ENCODE measurements at places on chromosomes 6 and 20.

DNA sequence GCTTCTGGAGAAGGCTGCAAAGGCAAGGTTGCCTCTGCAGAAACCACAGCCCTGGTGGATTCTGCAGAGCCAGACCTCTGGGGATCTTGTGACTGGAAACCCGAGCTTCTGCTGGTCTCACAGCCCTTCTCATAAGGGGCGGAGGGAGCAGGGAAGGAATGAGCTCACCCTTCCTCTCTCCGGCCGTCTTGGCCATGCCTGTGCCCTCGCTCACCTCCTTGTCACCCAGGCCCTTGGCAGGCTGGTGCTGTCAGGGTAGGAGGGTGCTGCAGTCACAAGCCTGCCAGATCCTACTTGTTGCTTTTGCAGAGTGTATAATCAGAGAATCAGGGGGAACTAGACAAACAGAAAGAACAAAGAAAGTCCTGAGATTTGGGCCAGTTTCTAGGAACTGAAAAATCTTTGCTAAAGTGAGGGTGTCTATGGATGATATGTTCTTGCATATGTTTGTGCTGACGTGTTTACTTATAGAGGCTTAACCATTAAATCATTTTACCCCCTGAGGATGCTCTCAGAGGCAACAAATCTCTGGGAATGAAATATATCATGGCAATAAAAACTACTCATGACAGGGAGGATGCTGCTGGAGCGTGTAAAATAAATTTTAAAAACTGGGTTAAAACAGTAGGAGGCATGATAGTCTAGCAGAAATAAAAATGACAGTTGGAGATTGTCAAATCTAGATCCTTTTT, 244.9 kb upstream of the SOX4 start:
- DNase-seq, result peak; percentile 82

GRCh38 chr6:46105568-46105967, 24.2 kb upstream of the ENPP4 start:
- no peak for DNase-seq

GRCh38 chr6:110363748-110364147, 5.6 kb upstream of the METTL24 start:
- DNase-seq, result no peak

- no peak for DNase-seq
Measured at GRCh38 chr6:170276369-170277057, 14.4 kb downstream of the DLL1 start.

- no peak for DNase-seq
Measured at GRCh38 chr6:81934936-81935335, 182.5 kb upstream of the TENT5A start.

DNA sequence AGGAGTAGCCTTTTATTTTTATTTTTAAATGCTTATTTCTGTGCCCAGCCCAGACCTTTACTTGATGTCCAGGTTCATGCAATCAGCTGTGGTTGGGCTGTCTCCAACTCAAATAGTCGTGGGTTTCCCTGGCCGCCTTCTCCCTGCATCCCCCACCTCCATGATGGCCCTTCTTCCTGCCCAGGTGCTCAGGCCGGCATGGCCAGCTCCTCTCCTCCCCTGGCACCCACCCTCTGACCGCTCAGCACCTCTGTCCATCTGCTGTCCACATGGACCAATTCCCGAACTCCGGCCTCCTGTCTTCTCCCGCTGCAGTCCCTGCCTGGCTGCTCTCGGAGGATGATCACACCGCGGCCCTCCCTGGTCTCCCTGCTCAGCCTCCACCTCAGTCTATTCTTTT, 81.2 kb upstream of the SULF2 start:
- DNase-seq, result no peak

DNA sequence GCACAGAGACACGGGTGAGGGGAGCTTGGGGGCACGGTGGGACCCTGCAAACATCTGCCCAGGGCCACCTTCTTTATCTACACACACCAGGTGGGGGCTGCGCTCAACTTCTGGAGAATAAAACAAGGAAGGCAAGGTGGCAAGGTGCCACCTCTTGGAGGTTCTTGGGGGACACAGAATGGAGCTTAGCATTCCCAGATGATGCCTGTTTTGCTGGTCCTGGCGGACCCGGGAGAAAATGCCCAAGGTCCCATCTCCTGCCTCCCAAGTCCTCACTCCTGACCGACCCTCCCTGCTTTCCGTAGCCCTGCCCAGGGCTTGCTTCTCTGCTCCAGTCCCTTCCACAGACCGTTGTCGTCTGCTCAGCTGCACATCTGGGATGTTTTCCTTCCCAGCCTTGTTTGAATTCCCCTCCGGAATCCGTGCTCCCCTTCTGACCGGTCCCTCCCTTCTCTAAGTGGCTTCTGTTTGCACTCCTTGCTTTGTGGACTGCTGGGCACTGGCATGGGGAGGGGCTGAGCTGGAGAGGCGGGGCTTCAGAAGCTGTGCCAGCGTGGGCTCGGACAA, 13.1 kb downstream of the ITPR3 start:
- DNase-seq, result no peak

GRCh38 chr6:4961322-4962168, 42.3 kb downstream of the RPP40 start:
- no peak for DNase-seq

GRCh38 chr6:17928514-17929430, 58.7 kb downstream of the KIF13A start:
- DNase-seq, result no peak

DNA sequence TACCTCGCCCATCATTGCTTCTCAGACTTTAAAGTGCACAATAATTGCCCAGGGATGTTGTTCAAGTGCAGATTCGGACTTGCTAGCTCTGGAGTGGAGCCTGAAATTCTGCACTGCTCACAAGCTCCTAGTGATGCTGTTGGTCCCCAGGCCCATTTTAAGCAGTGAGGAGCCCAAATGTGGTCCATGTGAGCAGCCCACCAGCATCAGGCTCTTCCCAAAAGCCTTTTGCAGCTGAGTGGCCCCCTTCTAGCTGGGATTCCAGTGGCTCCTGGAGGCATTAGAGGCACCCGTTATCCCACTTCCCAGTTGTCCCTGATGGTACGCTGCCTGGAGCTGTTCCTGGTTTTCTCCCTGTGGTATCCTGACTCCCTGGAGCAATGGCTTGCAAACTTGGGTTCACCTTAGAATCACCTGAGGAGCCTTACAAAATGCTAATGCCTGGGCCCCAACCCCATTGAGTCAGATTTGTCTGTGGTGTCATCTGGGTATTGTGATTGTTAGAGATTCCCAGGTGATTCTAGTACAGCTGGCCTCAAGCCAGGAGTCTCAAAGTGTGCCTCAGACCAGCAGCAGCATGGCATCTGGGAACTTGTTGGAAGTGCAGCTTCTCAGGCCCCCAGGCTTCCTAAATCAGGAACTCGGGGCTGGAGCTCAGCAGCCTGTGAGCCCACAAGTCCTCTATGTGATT, 186.9 kb upstream of the SLC24A3 start:
- no peak for DNase-seq

DNA sequence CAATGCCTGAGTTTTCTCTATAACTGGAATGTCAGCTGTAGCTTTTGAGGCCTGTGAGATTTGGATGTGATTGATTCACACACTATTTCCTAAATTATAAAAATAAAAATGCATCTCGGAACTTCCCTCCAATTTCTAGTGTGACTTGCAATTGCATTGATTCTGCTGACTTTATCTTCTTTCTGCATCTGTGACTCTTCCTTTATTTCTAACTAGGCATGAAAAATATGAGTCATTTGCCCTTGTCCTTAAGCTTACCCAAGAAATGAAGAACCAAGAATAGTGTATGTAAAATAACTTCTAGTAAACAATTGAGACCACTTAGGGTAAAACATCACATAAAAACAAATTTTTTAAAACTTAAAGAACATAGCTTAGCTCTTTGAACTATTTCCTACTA, 12.9 kb downstream of the OR2J2 start:
- DNase-seq, result no peak

DNA sequence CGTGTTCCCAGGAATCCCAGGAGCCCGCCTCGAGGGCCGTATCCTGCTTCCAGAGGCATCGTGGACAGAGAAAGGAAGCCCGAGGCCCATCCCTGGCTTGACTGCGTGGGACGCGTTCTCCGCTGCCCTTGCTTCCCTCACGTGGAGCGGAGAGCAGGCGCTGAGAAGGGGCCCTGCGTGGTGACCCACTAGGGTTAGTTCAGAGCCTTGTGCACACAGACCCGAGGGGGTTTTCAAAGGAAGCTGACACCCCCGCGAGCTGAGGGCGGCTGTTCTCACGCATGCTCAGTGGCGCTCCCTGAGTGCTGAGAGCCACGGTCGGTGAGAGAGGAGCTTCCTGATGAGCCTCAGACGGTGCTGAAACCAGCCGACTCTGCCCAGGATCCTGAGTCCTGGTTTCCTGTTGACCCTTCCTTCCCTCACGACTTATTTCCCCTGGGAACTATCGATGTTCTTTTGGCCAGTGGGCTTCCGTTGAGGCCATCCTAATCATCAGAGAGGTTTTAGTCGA, 28.9 kb upstream of the CCR6 start:
- DNase-seq, result no peak

DNA sequence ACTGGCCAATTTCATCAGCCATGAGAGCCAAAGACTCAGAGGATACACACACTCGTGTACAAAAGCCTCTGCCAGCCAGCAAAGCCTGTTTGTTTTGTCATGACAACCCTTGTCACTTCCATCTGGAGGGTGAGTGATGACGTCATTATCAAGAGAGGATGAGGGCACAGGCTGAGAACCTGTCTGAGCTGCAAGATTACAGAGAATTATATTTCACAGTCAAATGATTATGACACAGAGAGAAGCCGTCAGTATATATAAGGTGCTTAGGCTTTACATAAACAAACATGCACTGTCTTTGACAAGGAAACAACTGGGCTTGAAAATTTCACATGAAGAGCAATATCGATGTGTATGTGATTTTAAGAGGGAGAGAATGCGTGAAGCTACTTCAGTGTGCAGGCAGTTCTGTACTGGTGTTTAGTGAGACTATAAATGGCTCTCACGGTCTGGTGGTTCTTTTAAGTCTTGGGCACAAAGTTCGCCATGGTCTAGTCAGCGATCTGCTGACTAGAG, 36.5 kb upstream of the BCLAF1 start:
- no peak for DNase-seq

DNA sequence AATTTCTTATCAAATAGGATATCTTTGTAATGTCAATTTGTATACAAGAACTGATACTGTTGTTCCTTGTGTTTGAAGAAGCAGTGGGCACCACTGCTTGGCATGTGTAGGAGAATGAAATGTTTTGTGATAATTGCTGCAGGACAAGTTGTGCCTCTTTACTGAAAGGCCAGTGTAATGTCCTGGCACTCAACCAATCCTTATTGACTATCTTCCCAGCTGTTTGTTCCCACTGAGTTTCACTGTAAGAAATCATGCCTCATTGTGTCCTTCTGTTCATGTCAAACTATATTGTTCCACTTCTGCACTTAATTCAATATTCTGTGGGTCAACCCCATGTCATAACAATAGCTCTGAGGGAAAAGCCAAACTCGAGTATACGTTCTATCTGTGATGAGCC, 136.1 kb upstream of the FAM83B start:
- DNase-seq, result no peak

DNA sequence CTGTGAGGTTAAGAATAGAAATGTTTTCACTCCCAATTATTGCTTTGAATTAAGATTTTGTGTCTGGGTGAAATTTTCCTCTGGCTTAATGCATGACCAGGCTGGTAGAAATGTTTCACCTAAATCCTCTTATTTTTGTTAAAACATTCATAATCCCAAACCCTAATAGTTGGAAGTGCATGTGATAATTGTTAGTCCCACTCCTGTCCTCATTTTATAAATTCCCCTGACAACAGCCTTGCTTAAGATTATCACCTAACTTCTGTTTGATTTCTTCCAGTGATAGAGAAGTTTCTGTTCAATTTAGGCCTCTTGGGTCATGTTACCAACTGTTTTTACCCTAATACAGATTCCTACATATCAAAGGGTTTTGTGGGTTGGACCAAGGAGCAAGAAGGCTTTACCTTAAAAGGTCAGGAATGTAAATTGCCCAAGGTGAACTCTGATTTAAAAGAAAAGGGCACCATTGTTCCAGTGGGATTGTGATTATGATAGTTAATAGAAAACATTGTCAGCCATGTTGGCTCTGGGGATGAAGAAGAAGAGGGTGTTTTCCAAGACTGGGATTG, 158.7 kb upstream of the CENPW start:
- DNase-seq, result no peak

All from T1000 (cell line).